ENCODE measurements at places on chromosomes 11 and 22.
A peak's percentile ranks its signal among the peaks of the same experiment; 100 is the strongest.

DNA sequence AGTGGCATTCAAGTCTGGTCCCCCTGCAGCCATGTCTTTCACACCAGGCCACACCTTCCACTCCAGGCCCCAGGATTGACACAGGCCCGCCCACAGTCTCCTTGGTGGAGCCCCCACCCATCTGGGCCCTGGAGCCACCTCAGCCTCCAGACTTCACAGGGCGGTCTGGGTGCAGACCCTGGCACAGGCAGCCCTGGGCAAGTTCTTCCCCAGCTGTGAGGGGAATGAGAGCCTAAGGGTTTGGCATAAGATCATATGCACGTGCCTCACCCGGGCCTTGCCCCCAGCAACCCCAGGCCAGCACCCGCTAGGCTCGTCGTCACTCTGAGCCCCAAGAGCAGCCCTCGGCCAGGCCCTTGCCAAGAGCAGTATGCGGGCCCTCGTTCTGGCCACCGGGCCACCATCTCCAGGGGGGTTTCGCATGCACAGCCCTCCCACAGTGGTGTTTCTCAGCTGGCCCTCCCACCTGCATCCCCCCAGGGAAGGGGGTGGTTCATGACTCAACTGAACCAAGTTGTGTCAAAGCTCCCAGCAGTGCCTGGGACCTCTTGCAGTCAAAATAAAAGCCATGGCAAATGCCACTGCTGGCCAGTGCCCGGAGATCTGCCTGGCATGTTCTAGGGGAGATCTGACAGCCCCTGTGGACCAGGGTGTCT is 70.4 kb upstream of the KCNQ1OT1 start:
- DNase-seq = no peak

DNA sequence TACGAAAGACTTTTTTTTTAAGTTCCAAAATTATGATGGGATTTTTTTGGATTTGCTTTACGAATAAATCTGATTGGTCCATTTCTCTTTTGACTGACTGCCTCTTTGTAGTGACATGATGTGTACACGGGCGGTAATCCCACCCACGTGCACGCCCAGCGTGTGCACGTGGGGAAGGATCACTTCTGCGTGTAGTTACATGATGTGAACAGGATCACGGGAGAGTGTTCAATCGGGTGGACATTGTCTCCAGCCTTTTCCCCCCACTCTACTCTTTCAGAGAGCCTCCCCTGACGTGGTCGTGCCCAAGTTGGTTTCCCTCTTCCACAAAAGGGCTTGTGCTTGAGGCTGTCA is 43.1 kb downstream of the KCNC1 start:
- no peak for DNase-seq

DNA sequence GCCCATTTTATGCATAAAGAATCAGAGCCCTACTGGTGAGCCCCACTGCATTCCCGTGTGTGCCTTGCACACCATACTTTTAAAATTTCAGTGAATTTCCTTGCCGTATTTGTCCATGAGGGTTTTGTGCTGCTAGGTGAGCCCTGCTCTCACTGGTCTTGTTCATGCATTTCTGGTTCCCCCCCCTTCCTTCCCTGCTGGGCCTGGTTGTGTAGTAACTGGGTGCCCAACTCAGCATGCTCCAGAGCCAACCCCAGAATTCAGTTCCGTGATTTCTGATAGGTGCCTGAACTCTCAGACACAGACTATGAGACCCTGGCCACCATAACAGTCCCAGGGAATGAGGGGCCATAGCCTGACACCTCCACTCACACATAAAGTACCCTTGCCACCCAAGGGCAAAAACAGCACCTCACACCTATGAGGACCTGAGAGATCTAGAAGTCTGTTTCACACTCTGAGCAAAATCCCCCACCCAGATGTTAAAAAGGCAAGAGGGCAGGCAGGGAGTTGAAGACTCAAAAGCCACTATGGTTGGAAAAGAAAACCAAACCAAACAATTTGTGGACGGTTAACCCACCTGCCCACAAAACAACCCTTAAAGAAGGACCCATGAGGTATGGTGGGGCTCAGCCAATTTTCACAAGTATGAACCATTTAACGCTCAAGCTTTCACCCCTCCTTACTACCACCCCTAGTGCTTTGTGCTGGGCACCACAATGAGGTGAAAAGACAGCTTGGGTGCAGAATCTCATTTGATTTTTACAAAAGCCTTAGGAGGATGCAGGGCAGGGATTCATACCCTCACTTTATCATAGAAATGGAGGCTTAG is 16.8 kb upstream of the IL10RA start:
- DNase-seq = no peak

GRCh38 chr22:48507171-48507570 is 1320.5 kb downstream of the BRD1 start:
- no peak for DNase-seq

- peak; percentile 43 for DNase-seq
Measured at GRCh38 chr11:45233121-45233803, 52.9 kb downstream of the SYT13 start.

GRCh38 chr11:84871116-84871515 is 756.0 kb downstream of the DLG2 start:
- DNase-seq = no peak

- no peak for DNase-seq
Measured at GRCh38 chr11:110795112-110795624, 82.9 kb upstream of the ARHGAP20 start.

- DNase-seq = no peak
Measured at GRCh38 chr11:72594493-72595291, 79.5 kb downstream of the PDE2A start.

GRCh38 chr22:46017166-46017565 is 40.2 kb upstream of the WNT7B start:
- no peak for DNase-seq

DNA sequence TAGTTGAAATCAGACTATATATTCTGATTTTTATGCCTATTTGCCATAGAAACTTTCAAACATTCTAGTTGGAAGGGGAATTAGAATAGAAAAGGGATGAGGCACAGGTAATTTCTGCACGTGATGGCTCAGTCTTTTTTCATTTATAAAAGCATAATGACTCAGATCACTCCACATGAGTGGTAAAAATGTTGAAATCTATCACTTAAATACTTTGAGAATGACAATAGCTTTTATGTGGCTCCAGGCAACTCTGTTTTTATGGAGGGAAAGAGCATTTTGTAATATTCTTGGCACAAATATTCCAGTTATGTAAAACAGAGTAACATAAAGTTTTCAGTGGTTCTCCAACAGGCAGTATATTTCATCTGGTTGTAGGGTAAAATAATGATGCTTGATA is 5.9 kb upstream of the MMP3 start:
- DNase-seq = no peak

DNA sequence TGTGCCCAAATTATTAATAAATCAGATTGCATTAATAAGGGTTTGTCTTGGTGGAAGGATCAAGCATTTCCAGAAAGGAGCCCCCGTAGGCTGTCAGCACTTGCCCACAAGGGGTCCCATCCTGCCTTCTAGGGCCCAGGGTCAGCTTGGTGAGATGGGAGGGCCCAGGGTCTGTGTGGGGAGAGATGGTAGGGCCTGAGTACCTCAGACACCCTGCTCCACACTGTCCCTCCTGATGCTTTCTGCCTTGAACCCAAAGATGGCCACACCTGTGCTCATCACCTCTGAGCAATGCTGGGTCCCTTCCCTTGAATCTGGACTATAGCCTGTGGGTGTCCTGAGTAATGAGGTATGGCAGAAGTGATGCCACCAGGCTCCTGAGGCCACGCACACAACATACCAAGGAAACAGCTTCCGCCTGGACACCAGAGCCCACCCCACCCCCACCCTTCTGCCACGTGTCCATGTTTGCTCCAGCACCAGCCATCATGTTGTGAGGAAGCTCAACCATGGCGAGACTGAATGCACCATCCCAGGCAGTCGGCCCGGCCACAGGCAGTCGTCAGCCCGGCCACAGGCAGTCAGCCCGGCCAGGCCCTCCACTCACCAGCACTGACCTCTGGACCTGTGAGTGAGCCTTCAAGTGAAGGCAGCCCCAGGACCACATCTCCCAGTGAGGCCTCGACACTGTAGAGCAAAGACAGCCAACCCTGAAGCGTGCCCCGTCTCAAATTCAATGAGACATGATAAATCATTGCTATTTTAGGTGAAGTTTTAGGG is 6.8 kb downstream of the BET1L start:
- no peak for DNase-seq

DNA sequence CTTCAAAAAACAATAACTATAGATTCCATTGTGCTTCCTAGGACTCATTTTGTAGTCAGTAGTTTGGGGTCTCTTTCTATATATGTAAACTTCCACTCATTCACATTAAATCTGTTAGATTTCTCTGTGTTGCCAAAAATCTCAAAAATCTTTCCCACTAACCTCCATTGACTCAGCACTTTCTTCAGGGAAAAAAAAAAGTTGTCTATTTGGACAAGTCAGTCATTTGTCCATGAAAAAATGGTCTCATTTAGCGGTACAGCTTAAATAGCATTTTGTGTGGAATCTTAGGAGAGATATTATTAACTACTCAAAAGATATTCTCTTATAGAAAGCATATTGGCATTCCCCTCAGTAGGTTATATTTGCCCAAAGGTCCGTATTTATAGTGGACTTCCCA is 81.9 kb downstream of the PPP2R1B start:
- DNase-seq = no peak

GRCh38 chr22:44091021-44091721 is 67.1 kb downstream of the PARVB start:
- DNase-seq = no peak

GRCh38 chr11:134716582-134716981 is 304.5 kb upstream of the B3GAT1 start:
- no peak for DNase-seq

DNA sequence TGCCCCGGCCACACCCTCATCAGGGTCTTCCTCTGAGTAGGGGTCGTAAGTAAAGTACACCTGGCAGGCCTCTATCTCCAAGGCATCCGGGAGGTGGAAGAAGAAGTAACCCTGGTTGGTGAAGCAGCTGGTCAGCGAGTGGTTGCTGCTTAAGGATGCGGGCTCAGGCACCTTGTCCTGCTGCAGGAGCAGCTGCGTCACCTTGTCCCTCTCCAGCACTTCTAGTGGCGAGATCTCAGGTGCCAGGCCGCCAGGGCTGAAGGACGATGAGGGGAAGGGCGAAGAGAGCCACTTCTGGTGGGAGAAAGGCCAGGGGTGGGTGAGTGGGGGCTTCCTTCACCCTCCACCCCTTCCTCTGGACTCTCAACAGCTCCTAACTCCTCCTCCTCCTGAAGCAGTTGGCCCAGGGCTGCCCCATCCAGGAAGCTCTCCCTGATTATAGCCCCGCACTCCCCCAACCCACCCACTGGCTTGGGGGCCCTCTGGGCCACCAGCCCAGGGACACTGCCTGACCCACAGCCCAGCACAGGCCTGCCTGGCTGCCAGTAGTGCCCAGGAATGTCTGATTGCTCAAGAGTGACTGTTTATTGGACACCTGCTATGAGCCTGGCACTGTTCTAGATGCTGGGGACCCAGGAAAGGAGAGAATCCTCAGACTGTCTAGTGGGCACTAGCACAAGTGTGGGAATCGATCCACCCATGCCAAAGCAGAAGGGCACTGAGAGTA is 19.2 kb upstream of the TMPRSS6 start:
- no peak for DNase-seq

- no peak for DNase-seq
Measured at GRCh38 chr11:17012712-17013547, 1.3 kb downstream of the PLEKHA7 start.

DNA sequence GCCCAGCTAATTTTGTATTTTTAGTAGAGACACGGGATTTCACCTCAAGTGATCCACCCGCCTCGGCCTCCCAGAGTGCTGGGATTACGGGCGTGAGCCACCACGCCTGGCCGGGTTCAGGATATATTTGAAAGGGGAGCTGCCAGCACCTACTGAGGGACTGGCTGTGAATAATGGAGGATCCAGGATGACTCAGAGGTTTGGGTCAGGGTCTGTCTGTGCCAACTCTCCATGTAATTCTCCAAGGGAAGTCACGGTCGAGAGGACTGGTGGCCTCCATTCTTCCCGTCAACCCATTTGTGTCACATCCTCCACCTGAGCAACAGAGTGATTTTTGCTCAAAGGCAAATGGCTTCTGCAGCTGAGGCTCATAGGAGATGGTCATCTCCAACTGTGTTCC is 3.6 kb upstream of the ARRB1 start:
- DNase-seq = no peak

DNA sequence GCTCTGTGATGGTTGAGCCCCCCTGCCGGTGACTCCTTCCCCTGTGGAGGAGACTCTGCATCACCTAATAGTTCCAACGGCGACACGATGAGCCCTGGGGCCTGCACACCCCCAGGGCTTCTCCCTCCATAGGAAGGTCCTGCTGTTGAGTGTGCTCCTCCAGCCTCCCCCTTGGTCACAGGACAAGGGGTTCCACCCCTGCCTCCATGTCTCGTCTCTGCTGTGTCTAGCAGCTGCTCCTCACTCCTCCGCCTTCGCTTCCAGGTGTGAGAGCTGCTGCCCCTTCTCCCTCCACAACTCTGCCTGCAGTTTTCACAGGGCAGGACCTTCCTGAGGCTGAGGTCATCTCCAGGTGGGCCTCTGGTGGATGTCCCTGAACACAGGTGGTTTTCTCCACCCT is 1416.1 kb downstream of the TBC1D22A start:
- no peak for DNase-seq

GRCh38 chr11:128421577-128422330 is 165.6 kb downstream of the ETS1 start:
- no peak for DNase-seq

- DNase-seq = no peak
Measured at GRCh38 chr11:127506126-127506525, 505.6 kb upstream of the KIRREL3 start.

- no peak for DNase-seq
Measured at GRCh38 chr11:120774591-120775386, 249.1 kb upstream of the TBCEL start.

DNA sequence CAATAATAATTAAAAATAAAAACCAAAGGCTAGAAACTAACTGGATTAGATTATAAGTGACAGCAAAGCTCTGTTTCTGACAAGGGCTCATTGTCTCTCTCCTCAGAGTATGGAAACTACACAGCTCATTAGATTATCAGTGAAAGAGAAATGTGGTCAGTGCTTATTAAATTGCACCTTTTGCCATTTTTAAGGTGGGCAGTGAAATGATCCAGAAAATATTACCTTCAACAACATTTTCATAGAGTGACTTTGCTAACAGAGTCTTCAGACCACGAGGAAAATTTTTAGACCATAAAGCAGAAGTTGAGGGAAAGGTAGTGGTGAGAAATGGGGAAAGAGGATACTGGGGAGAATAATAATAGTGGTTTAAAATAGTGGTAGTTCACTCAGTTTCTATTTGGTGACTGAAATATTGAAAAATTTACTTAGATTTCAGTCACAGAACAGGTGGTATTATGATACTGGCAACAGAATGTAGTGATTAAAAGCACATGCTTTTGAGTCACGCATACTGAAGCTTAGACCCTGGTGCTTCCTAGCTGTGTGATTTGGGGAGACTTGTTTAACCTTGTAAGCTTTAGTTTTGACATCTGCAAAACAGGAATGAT is 684.0 kb upstream of the CCDC90B start:
- DNase-seq = no peak

- no peak for DNase-seq
Measured at GRCh38 chr11:103807806-103808205, 228.6 kb upstream of the DDI1 start.
